ENCODE measurements at places on chromosomes 1 and 21.
A peak's percentile ranks its signal among the peaks of the same experiment; 100 is the strongest.

DNA sequence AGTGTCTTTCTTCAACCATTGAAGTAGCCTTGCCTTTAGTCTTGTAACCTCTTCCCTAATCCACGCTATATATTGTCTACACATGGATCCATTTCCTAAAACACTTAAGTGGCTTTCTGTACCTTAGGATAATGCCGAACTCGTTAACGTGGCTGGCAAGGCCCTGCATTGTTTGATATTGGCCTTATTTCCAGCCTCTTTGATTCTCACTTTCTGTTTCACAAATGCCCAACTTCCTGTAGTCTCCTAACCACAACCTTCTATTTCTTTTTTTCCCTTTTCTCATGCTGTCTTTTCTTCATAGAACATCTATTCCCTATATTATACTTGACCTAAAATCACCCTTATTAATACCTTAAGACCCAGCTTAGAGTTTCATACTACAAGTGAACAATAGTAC lies 536.0 kb downstream of the LMO4 start:
- DNase-seq: no peak

GRCh38 chr1:71593523-71593922 lies 512.7 kb upstream of the ZRANB2 start:
- DNase-seq: peak; percentile 27

GRCh38 chr1:13619909-13620308 lies 36.3 kb downstream of the PDPN start:
- DNase-seq: no peak

- no peak for DNase-seq
These were observed 1639.3 kb downstream of the KCNT2 start for GRCh38 chr1:194968916-194969315.

DNA sequence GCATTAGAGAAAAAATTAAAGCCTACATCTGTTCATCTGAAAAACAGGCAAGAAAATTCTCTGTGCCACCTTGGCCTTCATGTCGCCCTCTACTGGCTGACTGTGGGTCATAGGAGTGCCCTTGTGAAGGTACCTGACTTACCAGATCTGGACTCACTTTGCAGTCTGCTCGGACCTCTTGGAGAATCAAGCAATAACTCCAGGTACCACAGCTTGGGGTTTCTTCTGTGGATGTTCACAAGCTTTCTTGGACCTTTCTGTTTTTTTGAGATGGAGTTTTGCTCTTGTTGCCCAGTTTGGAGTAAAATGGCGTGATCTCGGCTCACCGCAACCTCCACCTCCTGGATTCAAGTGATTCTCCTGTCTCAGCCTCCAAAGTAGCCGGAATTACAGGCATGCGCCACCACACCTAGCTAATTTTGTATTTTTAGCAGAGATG lies 2.4 kb upstream of the PRAMEF18 start:
- DNase-seq: peak; percentile 76

DNA sequence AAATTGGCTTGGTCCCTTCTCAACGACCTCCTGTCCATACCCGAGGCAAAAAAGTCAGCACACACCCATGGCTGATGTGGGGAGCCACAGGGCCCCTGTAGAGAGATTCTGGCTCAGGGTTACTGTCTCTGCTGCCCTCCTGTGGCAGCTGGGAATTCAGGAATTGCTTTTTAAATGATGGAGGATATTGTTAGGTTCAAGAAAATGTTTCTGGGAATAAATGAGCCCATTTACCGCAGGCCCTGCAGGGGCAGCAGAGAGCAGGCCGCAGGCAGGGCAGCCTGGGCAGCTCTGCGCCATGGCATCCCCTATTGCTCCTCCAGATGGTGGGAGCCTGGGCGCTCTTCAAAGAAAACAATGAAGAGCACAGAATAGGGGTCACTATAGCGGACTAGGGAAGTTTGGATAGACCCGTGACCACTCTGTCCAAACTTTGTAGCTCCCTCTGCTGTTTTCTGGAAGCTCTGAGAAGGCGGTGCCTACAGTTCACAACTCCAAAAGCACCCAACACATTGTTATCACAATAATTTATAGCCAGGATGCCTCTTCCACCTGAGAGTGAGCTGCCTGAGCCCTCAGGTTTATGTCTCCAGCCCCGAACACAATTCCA lies 201.1 kb downstream of the BACH1 start:
- DNase-seq: peak; percentile 47

DNA sequence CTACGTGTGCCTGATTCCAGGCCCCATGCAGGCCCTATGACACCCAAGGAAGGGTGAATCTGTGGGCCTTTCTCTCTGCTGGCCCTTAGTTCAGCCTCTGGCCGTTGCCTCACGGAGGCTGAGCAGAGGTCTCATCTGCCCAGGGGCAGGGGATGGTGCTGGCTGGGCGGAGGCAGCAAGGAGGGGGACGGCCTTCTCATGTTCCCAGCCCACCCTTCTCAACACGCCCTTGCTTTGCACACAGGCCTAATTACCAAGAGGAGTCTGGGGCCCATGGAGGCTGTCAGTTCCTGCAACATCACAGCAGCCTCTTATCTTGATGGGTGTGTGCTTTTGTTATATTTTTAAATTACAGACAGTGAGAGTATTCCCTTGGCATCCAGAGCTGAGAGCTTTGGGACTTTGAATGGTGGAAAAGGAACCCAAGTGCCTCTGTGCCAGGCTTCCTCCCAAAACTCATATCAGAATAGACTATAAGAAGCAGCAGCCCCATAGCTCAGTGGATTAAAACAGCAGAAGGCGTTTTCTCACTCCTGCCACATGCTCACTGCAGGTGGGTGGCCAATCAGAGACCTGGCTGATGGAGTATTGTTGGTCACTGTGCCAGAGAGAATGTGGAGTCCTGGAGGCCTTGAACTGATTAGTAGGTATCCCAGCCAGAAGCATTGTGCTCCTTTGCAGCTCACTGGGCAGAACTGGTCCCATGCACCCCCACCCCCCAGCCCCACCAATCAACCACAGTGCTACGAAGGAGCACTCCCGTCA lies 164.9 kb downstream of the CAMTA1 start:
- DNase-seq: no peak

GRCh38 chr1:234713859-234714258 lies 103.9 kb upstream of the IRF2BP2 start:
- no peak for DNase-seq

DNA sequence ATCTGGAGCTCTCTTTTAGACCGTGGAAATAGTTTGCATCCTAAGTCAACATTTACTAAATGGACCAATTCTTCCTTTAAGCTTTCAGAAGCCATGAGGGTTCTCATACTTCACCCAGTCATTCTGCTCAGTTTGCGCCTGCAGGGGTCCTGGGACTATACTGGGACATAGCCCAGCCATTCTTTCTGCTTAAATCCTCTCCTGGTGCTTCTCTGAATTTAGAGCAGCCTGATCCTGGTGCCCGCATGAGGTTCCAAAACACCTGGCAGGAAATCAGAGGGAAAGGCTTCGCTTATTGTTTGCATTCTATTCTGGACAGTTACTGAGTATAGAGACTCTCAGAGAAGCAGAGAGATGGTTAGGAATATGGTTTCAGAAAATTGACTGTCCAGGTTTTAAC lies 27.0 kb downstream of the TNN start:
- DNase-seq: no peak

DNA sequence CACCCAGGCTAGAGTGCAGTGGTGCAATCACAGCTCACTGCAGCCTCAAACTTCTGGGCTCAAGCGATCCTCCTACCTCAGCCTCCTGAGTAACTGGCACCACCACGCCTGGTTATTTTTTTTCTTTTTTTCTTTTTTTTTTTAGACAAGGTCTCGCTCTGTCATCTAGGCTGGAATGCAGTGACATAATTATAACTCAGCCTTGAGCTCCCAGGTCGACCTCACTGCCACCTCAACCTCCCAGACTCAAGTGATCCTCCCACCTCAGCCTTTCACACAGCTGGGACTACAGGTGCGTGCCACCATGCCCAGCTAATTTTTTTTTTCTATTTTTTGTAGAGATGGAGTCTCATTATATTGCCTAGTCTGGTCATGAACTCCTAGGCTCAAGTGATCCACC lies 66.9 kb upstream of the ECE1 start:
- DNase-seq: no peak

- DNase-seq: no peak
These were observed 131.2 kb downstream of the CDC7 start for GRCh38 chr1:91631718-91632330.

GRCh38 chr21:26408511-26408910 lies 164.6 kb downstream of the CYYR1 start:
- no peak for DNase-seq

- no peak for DNase-seq
These were observed 15.5 kb upstream of the CITED4 start for GRCh38 chr1:40877698-40878097.

- DNase-seq: no peak
These were observed 4.1 kb upstream of the EVA1B start for GRCh38 chr1:36327421-36328087.

DNA sequence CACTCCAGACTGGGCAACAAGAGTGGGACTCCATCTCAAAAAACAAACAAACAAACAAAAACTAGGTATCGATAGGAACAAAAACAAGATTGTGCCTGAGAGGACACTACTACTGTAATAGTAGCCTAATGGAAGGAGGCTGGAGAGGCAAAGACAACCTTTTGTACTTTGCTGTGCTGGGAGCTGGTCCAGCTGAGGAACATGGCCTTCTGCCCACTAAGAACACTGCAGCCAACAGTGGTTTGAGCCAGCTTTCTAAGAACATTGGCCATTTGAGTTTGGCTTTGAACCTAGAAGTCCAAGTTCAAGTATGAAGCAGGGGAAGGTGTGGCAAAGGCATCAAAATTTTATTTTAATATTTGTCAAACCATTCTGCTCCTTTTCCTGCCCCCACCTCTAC lies 22.7 kb upstream of the RGS8 start:
- DNase-seq: no peak

- DNase-seq: peak; percentile 47
These were observed 91.3 kb downstream of the RPE65 start for GRCh38 chr1:68358439-68358838.

DNA sequence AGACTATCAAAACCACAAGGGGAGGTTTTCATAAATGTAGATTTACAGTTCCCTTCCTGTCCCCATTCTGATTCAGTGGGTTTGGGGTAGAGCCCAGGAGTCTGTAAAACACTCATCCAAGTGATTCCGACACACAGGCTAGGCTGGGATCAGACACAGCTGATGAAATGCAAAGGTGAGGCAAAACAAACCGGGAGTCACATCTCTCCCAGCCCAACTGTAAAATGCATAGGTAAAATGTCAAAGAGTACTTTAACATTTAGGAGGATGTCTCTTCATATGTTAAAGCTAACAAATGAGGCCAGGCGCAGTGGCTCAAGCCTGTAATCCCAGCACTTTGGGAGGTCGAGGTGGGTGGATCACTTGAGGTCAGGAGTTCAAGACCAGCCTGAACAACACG lies 45.0 kb downstream of the ZNF281 start:
- no peak for DNase-seq

- DNase-seq: no peak
These were observed 30.9 kb downstream of the GPR137B start for GRCh38 chr1:236173174-236173767.

- DNase-seq: no peak
These were observed 126.5 kb upstream of the KCNK1 start for GRCh38 chr1:233487408-233487807.

DNA sequence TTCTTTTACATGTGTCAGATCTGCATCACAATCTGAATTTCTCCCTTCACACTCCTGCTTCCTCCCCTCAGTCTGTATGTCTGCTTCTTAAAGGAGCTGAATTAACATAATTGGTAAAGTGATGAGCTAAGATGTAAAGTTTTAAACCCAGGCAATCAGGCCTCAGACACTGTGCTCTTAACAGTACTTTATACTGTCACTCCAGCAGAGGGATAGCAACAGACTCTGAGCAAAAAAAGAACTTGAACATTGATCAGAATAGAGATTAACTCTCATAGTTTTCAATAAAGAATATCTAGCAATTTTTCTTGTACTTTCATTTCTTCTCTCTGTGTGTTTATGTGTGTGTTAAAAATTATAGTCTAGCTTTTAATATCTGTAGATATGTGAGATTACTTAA lies 110.3 kb downstream of the DUSP10 start:
- DNase-seq: no peak

DNA sequence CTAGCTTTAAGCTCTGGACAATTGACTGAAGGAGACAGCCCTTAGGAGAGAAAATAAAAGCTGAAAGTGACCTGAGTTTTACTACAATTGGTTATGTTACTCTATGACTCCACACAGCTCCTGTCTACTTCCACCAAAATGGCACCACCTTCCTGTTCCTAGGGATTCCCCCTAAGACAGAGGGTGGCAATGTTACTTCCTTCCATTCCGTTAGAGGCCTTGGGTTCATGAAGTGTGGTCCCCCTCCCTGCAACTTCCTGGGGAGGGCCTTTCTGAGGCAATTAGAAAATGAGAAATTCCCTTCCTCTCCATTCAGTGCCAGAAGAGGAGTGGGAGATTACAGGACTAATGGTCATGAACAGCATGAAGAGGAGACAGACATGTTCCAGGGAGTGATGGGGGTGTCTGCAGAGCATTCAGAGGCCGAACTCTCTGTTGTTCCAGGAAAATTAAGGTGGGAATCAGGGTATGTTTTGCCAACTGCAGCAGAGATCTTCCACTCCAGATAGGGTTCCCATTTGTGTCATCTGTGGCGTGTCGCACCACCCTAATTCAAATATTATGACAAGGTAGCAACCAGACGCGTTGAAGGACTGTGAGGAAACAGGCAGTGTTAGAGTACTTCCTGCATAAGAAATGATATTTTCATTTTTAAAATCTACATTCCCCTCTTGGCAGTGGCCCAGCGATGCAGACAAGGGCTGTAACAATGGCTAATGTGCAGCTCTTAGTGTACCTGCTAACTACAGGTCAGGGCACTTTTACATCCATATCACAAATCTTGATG lies 53.1 kb upstream of the TRIM67 start:
- no peak for DNase-seq

DNA sequence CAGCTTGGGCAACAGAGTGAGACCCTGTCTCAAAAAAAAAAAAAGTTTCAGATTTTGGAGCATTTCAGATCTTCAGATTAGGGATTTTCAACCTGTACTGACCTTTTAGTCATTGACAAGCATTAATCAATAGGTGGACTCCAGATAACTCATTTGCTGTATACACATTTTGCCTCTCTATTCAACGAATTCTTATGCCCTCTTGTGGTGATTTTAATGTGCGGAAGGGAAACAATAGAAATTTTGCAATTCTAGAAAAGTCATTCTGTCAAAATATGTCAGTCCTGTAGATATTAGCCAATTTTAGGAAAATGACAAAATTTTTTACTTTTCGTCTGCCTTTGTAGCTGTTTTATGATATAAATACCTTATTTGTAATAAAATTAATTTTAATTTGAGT lies 11.6 kb upstream of the OR2G2 start:
- peak; percentile 57 for DNase-seq

DNA sequence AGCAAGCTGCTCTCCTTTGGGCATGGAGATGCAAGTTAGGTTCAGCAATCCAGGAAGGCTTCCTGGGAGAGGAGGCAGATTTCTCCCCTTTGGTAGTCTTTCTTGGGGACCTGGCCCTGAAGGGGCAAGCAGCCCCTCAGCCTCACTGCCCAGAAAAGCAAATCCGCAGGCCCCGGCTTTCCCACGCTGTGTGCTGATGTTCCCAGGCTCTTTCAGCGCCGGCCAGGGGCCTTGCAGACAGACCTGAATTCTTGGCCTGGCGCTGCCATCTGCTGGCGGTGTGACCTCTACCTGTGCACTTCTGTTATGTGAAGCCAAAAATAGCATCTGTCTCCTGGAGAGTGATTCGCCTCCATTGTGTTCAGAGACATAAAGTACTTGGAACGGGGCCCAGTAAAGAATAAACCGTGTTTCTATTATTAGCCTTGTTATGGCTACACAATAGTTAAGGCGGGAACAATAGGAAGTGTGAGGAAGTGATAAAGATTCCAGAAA lies 64.8 kb downstream of the ALPL start:
- peak; percentile 45 for DNase-seq

- no peak for DNase-seq
These were observed 66.7 kb downstream of the AK5 start for GRCh38 chr1:77348549-77348948.

Measured in NAMALWA (cell line).